ENCODE measurements at places on chromosomes 16 and 17.

DNA sequence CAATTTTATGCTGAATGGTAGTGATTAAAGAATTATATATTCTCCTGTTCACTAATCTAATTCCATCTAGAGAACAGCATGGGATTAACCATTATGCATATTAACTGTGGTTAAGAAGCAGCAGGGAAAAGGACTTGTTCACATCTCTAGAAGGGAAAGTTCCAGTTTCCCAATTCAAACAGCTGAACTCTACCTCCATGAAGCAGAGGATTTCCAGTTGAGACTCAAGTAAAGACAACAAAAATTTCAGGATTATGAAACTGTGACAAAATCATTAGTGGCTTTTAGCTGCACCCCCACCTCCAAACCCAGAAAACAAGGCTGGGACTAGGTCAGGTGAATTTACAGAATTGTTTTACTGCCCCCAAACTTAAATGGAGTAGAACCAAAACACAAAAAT, 73.6 kb downstream of the USP32 start:
- DNase-seq, result no peak

GRCh38 chr17:48892940-48893645, 506 bp downstream of the ATP5MC1 start:
- DNase-seq, result no peak

DNA sequence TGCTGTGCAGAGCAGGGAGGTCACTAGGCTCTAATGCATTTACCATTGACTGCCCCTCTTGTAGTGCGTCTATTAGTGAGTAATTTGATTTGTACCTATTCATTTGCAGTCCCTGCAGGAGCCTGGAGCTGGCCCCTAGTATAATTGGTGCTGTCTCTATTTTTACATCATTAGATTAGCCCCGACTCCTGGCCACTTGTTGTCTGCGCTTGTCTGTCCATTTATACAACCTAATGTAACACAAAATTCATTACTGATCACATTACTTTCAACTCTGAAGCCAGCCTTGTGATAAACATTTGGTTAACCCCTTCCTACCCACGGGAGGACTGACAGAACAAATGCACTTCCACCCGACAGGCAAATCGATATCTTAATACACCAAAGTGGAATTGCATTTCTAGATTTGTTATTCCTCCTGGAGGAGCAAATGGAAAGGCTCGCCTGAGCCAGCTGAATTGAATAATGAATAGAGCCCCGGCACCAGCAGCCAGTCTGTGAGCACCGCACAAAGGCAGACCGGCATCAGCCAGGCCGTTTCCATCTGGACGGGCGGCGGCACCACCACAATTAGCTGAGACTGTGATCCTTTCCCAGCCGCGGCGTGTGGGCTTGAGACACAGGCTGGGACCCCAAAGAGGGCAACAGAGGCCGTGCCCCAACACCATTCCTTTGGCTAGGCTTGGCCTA, 18.7 kb upstream of the TBX2 start:
- no peak for DNase-seq

- no peak for DNase-seq
Observed at GRCh38 chr16:24381470-24382118, 125.5 kb downstream of the CACNG3 start.

DNA sequence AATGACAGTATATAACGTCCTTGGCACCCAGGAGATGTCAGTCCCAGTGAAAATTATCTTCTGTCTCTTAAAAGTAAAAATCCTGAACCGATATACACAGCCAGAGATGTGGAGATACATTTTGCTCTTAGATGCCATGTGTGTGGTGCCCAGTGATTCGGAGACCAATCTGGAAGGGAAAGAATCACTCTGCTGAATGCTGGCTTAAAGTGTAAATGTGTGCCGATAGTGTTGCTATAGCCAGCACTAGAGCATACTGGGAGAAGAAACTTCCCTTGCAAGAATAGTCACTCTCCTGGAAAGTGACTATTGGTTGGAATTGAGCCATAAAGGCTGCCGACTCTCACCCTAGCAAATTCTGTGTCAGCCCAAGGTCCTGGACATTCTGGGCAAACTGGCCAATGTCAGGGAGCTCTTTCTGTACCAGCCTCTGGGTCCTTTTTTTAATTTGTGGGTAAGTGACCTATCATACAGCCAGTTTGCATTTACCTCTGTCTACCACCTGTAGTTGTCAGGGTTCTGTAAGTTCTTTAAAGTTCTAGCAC, 44.2 kb upstream of the HNF1B start:
- DNase-seq, result no peak

Data from fibroblast of mammary gland (primary cell).